GM23248 (cell line): ENCODE measurements at places on chromosomes 3 and 15. TPM values are rescaled to one million over a fixed set of nuclear protein-coding genes. Genes with fewer than 3 reads are reported as not detected.
A peak's percentile ranks its signal among the peaks of the same experiment; 100 is the strongest.

STRIT1 gene
- not detected in 2 replicates for total RNA-seq

SKIL gene
- 39.1 and 53.2 TPM in 2 replicates for total RNA-seq

- peaks cover 59% of the 10 kb centered on the region for H3K27me3 ChIP-seq
- no peaks in the 10 kb centered on the region for H3K36me3 ChIP-seq
- no peak overlapping the region for H3K4me3 ChIP-seq
- peak; percentile 33 for DNase-seq
These were observed 1.3 kb downstream of the RHCG start for GRCh38 chr15:89494941-89495637.

GRCh38 chr3:158471639-158472294, 99.2 kb upstream of the MLF1 start:
- no peak overlapping the region for H3K4me3 ChIP-seq
- H3K36me3 ChIP-seq: no peaks in the 10 kb centered on the region
- peak overlapping the region; percentile 60 for H3K27ac ChIP-seq
- peak; percentile 96 for DNase-seq
- H3K27me3 ChIP-seq: no peaks in the 10 kb centered on the region
- H3K4me1 ChIP-seq: peaks cover 22% of the 10 kb centered on the region

DNA sequence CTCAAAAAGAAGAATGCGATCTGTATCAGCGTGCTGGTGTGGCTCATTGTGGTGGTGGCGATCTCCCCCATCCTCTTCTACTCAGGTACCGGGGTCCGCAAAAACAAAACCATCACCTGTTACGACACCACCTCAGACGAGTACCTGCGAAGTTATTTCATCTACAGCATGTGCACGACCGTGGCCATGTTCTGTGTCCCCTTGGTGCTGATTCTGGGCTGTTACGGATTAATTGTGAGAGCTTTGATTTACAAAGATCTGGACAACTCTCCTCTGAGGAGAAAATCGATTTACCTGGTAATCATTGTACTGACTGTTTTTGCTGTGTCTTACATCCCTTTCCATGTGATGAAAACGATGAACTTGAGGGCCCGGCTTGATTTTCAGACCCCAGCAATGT, 1.3 kb downstream of the P2RY1 start:
- H3K27ac ChIP-seq: no peak overlapping the region
- peaks cover 25% of the 10 kb centered on the region for H3K27me3 ChIP-seq
- H3K4me3 ChIP-seq: peak overlapping the region; percentile 72; the same call in 1 of the 2 replicates
- H3K36me3 ChIP-seq: no peaks in the 10 kb centered on the region
- DNase-seq: no peak
- H3K4me1 ChIP-seq: no peaks in the 10 kb centered on the region

DNA sequence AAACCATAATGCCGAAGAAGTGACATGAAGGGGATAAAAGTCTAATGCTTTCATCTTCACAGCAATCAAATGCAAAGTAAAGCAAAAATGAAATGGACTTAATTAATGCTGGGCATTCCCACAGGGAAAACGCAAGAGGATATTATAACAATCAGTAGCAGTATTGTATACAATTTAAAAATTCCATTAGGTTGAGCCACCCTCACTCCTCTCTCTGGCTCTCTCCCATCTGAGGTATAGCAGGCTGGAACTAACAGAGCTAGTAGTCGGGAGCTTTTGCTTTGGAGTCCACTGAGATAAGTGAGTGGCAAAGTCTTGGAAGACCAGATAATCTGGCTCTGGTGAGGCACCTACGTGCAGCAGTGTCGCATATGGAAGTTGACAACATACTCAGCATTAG, 33.9 kb downstream of the DET1 start:
- H3K36me3 ChIP-seq: no peaks in the 10 kb centered on the region; the same call in 1 of the 2 replicates
- DNase-seq: peak; percentile 39
- peaks cover 14% of the 10 kb centered on the region for H3K4me1 ChIP-seq
- H3K27ac ChIP-seq: no peak overlapping the region
- H3K4me3 ChIP-seq: no peak overlapping the region
- no peaks in the 10 kb centered on the region for H3K27me3 ChIP-seq
